ENCODE measurements at places on chromosomes 7 and 10.

- DNase-seq: no peak
These were observed 35.2 kb upstream of the PDK4 start for GRCh38 chr7:95631527-95631926.

GRCh38 chr7:117445206-117445605 lies 17.9 kb upstream of the ASZ1 start:
- no peak for DNase-seq

DNA sequence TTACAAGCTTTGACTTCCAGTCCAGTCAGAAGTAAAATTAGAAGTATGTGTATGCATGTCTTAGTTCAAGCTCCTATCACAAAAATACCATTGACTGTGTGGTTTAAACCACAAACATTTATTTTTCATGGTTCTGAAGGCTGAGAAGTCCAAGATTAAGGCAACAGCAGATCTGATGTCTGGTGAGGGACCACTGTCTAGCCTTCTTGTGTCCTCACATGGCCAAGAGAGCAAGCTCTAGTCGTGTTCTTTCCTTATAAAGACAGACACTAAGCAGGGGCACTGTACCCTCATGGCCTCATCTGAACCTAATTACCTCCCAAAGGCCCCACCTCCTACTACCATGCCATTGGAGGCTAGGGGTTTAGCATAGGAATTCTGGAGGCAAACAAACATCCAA lies 41.3 kb upstream of the ARL4A start:
- no peak for DNase-seq

DNA sequence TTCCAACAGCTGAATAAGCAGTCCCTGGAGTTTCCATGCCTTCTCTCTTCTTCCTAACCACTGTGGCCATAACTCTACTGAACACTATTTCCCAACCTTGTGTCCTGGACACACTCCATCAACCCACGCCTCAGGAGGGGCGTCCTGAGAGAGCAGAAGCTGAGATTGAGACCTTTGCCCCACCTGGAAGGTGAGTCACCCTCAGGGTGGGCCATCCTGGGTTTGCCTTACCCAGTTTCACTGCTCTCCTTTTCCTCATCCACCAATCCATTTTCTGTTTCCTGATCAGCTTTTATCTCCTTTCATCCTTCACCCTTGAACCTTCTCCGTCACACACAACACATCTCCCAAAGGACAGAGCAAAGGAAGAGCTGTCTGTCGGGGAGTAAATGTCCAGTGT lies 91.4 kb downstream of the TMEM130 start:
- DNase-seq: no peak

DNA sequence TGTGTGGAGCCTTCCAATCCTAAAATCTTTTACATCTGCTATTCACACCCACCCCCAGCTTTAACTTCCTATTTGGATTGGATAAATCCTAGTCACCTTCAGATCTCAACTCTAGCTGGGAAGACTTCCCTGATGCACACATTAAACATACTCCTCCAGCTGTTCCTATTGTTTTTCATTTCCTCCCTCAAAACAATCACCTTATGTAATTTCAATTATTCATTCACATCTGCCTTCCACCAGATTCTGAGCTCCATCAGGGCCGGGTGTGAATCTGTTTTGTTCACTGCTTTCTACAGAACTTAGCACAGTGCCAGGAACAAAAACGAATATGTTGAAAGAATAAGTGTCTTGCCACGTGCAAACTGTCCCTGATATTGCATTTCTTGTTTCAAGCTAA lies 497.4 kb downstream of the PLXDC2 start:
- DNase-seq: no peak

DNA sequence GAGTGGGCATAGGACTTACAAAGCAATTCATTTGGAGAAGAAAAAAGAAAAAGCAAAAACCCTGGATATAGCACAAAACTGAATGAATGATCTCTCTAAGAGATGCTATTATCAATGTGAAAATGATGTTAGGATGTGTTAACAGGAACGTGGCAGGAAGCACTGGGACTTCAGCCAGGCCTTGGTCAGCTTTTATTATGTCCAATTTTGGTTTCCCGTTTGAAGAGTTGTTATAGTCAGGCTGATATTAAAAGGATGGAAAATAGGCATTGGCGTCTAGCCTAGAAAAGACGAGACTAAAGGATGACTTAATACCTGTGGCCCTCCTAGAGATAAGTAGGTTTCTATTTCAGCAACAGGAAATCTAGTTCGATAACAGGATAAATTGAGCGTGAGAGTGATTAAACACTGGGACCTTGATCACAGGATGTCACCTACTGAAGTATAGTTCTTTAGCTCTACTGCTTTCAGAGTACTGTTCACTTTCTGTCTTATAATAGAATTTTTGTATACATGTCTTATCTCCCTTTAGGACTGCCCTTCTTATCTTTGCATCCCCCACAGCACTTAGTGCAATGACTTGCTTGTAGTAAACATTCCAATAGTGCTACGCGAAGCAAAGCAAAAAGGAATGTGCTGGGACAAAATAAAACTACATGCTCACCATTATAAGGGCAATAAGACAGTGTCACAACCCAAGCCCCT lies 99.8 kb upstream of the AGBL3 start:
- DNase-seq: peak; percentile 51

- DNase-seq: no peak
These were observed 54.8 kb downstream of the MINDY3 start for GRCh38 chr10:15805395-15806058.

DNA sequence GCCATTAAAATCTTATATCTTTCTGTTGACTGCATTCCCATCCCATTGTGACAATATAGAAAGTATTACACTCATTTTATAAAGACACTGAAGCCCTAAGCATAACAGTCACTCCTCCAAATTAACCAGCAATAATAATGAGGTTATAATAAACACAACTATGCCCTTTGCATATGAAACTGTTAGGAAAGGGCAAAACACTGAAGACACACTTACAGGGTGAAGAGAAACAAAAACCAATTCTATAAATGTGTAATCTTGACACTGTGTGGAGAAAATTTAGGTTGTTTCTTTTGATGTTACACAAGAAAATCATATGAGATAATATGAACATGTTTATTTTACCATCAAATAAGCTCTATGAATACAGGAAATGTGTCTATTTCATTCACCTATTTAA lies 14.0 kb upstream of the GPR37 start:
- DNase-seq: no peak

DNA sequence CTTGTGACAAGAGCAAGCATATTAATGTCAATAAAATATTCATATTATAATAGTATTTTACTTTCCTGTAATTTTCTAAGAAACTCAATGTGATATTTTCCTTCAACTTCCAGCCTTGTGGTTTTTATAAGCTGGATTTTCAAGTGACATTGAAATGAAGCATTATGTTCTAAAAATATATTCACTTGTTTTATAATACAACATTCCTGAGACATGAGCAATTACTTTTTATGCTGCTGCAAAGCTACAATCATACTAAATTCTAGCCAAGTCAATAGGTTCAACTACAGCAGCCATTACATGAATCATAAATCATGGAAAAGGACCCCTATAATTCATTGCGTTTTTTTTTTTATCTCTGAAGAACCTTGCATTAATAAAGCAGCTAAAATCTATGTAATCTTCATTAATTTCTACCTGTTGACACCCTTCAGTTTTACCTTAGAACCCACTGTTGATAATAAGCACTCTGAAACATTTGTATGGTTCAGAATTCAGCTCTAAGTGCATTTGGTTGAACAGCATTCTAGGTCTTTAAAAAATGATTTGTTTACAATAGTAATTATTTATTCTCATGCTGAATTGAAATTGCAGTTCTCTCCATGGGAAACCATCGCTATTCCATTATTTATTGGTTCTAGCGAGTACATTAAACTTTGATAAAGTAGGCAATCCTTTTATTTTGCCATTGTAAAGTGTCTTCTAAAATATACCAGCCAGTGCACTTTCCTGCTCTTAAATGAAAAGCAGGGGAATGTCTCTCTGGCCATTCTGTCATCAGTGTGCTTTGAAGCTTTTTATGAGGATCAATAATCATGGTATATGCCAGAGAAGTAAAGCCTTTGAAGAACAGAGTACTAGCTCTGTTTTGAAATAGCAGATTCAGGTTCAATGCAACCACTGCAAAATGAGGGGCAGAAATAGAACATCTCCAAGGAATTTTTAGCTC lies 132.6 kb downstream of the GNAT3 start:
- DNase-seq: peak; percentile 68

GRCh38 chr10:43981232-43981631 lies 332.6 kb upstream of the ZNF32 start:
- no peak for DNase-seq

DNA sequence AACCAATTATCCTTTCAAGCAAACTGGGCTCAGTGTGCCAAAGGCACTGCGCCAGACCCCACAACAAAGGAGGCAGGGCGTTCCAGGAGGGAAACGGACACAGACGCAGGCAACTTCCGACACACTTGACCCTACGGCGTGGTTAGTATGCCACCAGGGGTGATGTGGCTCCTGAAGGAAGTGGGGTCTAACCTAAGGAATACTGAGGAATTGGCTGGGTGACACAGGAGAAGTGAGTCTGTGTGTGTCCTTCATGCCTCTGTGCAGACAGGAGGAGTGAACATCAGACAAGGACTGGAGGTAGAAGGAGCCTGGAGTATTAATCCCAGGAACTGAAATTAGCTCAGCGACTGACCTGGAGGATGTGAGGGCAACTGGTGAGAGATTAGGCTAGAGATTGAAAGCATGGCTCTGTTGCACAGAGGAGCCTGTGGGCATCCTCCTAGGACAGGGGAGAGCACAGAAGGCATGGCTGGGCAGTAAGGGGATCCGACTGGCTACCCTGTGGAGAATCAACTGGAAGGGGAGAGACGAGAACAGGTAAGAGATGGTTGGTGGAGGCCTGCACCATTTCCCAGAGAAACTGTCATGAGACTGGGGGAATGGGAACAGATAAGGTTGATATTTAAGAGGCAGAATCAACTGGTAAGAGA lies 27.8 kb downstream of the GSDME start:
- no peak for DNase-seq

DNA sequence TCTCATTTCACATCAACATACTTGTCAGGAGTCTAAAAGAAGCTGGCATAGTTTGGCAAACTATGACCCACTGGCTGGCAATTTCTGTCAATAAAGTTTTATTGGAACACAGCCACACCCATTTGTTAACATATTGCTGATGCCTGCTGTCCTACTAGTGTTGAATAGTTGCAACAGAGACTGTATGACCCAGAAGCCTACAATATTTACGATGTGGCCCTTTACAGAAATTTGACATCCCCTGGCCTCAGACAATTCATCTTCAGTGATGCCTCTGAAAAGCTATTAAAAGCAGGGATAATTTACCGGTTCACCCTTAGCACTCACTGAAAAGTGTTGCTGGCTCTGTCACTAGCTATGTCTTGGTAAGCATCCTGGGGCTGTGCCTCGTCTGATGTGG lies 155.2 kb downstream of the ARID5B start:
- DNase-seq: no peak

- DNase-seq: no peak
These were observed 60.9 kb upstream of the CAMK2B start for GRCh38 chr7:44386139-44386913.

- no peak for DNase-seq
These were observed 10.5 kb upstream of the SCART1 start for GRCh38 chr10:133442967-133443924.

GRCh38 chr7:36962367-36962766 lies 238.1 kb upstream of the AOAH start:
- DNase-seq: no peak

DNA sequence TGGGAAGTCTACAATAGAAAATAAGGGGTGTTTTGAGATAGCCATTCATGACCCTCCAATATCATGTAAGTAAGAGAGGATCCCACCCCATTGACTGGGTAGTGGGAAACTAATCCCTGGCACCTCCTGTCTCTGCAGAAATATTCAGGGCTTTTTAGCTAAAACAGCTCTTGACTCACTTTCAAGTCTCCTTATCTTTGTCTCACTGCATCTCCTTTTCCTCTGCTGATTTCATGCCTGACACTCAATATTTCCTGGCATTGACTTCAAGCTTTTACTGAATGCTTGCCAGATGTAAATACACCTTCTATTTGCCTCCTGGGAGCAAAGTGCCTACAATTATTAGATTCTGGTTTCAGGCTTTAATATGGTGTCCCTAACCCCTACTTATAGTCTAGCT lies 57.1 kb downstream of the CHRM2 start:
- no peak for DNase-seq

DNA sequence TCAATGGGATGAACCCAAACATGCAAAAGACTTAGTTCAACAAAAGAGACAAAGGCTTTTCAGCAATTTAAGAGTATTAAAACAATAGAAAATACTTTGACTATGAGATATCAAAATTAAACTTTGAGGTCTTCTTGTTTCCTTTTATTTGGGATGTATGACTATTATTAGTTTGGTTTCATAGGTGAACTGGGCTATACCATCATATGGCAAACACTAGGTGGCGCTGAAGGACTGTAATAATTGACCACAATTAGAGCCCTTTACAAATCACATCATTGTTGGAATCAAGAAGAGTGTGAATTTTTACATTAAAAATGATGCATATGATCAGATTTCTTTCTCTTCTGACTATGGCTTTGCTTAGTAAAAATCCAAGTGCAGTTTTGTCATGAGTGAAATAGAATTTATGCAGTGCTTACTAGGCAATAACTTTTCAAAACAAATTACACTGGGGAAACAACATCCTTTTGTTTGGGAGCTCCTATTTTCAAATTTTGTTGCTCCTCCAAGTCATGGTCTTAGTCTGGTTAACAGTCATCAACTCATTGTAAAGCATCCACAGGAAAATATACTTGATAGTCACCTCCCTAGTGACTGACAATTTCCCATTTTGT lies 14.7 kb upstream of the NXPH1 start:
- peak; percentile 67 for DNase-seq

DNA sequence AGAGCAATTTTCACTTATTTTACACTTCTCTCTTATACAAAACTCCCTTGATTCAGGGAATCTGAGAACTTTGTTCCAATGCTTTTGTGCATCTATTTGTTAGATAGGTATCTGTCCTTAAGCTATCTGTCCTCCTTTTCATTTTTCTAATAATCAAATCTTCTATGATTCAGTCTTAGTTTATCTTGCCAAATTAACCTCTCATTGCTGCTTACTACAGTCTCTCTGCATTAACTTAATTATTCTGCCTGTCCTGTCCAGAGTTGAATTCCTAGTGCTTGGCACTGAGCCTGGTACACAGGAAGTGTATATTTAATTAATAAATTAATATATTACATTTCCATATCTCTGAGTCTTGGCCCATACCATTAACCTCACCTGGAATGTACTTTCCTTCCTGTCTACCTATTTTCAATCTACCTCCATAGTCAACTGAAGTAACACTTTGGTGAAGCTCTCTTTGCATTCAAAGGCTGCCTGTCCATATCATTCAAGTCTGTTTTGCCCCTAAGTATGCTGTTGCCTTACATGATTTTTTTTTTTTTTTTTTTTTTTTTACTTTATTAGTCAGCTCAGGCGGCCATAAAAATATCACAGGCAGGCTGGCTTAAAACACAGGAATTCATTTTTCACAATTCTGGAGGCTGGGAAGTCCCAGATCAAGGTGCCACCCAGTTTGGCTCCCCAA lies 66.0 kb upstream of the CSTF2T start:
- DNase-seq: no peak
